ENCODE measurements at places on chromosomes 11 and 22.

DNA sequence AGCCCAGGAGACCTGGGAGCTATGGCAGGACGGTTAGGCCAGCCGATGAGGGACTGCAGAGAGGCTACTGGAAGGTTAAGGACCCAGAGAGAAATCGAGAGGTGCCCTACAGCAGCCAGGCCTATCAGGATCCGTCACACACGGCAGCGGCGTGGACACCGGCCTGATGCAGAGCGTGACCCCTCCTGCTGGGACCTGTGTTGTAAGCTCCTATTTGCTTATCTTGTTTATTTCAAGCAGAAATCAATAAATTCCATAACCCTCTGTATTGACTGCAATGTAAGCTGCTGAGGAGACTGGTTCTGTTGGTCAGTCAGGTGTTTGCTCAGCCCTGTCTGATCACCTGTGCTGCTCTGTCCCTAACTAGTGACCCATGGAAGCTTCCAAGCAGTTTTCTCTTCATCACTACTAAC, 39.9 kb downstream of the PPP2R1B start:
- DNase-seq: no peak

DNA sequence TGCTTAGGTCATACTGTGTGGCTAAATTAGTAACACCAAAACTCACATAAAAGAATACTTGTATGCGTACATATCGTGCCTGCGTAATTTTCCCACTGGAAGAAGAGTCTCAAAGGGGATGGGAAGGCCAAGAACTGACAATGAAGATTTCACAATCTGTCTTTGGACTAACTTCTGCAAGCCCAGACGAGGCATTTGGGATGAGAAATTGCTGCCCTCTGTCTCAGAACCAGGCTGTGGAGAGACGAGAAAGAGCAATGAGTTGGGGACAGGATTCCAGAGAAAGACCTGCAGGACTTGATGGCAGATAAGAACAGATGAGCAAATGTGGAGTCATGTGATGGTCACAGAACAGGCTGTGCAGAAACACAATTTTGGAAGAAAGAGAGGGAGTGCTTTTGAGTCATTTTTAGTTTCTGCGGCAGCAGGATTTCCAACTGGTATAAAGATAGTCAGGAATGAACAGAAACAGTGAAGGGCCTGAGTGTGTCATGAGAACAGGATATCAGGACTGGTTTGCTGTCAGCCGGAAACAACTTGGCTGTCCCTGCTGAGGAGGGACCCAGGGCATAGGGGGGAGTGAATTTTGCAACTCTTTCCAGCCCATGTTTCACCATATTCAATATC, 82.7 kb upstream of the CTSC start:
- no peak for DNase-seq

DNA sequence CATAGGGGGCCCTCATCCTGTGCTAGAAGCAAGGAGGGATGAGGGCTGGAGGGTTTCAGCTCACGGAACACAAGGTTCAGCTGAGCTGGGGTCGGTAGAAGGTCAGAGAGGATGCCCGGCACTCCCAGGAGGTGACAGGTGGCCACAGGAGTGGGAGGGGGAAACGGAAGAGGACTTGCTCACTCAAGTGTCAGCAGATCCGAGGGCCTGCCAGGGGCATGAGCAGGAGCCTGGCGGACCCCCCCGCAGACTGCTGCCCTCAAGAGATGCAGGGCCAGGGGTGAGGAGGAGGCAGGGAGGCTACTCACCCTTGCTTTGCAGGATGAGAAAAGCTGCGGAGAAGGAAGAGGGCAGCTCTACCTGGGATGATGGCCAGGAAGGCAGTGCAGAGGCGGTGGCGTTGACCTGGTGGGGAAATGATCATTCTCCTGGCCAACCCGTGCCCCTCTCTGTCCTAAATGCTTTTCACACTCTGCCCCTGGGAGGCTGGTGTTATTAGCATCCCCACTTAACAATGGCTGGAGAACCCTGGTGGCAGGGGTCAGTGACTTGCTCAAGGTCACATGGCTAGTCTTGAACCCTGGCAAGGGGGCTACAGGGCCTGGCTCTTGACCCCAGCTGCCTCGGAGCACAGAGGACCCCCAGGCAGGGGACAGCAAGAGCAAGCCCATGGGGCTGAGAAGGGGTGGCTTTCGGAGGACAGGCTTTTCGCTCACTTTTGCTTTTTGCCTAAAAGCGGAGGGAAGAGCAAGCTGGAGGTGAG, 30.1 kb upstream of the CSNK1E start:
- DNase-seq: no peak

DNA sequence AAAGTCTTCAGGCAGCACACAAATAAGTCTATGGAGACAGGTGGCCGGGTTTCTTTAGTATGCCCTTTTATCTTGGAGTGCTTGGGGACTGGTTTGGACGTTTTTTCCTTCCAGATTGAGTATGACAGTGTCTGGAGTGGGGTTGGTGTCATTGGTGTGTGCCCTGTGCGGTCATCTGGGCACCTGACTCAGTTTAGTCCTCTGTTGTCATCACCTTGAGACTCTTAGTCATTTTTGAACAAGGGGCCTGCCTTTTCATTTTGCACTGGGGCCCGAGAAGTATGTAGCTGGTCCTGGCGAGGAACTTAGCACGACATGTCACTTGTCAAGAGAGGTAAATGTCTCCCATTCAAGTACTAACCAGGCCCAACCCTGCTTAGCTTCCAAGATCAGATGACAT, 27.2 kb upstream of the MYO18B start:
- DNase-seq: no peak

DNA sequence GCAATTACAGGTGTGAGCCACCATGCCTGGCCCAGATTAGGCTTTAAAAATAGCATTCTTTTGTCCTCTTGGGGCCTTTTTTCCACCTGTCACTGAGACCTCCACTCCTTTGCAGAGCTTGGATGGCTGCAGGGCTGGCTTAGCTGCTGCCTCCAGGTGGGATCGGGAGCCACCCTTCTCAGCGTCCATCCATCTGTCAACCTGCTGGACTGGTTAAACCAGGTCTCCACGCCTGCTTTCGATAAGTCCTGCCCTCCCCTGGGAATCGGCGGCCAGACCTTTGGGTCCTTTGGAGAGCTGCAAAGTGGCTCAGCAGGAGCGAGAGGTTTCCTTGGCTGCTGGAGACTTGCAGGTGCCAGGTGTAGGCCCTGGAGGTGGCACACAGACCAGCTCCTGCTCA, 23.4 kb upstream of the GRAMD4 start:
- DNase-seq: no peak

- no peak for DNase-seq
Observed at GRCh38 chr22:19940536-19941364, 822 bp upstream of the COMT start.

DNA sequence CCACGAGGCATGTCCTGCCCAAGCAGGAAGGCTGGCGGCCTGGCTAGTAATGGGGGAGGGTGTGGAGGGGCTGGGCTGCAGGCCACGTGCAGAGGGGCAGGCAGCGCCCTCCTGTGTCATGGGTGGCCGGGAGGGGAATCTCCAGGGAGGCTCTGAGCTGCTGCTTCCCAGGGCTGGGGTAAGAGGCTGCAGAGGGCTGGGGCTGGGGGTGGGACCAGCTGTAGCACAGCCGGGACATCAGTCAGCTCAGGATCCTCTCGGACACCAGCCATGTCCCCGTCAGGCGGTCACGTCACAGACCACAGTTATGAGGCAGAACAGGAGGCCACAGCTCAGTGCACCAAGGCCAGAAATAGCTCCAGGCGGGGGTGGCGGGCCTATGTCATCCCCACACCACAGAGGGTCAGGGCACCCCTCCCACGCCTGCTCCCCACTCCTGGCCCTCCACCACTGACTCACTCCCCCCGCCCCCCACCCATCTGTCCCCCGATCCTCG, 21.1 kb downstream of the RTN4R start:
- DNase-seq: no peak

- DNase-seq: peak; percentile 27
Observed at GRCh38 chr11:64759722-64760719, at the start of gene PYGM. TSS of gene PYGM (minus strand) at chr11:64759974. CDS start at chr11:64759898, 76 bp downstream.

DNA sequence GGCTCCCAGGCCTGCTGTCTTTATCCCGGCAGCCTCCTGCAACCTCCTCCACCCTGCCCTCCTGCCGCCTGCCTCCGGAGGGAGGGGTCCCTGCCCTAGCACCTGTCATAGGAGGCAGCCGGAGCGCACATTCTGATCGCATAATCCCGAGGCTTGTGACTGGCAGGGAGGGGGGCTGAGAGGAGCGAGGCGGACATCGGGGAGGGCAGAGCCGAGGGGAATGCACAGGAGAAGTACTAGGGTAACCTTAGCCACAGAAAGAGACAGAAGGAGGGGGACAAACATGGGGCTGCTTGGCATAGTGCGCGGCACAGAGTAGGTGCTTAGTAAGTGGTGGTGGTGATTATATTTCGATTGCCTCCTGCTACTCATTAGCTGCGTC, 9.2 kb upstream of the ALX4 start:
- DNase-seq: no peak

DNA sequence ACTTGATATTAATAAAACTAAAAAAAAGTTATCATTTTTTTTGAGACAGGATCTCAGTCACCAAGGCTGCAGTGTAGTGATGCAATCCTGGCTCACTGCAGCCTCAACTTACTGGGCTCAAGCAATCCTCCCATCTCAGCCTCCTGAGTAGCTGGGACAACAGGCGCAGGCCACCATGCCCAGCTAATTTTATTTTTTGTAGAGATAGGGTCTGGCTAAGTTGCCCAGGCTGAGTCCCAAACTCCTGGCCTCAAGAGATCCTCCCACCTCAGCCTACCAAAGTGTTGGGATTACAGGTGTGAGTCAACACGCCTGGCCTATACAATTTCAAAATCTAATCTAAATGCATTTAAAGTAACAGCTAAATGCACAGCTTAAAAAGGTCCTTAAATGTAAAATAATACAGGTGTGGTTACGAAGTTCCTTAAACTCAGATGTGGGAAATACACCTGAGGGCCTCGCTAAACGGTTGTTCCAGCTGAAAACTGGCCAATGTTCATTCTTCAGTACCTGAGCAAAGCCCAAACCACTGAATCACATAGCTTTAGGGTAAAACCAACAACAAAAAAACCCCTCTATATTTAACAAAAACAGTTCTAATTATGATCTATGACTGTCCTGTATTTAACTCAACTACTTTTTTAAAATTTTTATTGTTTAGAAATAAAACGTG, 11.8 kb downstream of the NAP1L4 start:
- DNase-seq: no peak

DNA sequence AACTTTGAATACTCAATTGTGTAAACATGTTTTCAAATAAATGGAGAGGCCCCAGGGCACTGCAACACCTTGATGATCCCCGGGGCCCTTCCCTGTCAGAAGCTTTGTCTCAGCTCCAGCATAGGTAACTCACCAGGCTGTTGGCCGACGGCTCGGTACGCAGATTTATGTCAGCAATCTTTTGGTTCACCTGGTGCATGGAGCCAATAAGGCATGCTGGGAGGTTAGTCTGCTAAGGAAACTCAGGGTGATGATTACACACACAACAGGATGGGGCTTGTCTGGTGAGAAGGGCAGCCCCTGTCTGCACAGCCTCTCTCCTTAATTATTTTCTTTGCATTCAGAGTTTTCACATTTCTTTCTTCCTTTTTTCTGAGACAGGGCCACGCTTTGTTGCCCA, 10.8 kb downstream of the FAM227A start:
- DNase-seq: no peak

- no peak for DNase-seq
Observed at GRCh38 chr11:79503028-79503427, 62.2 kb upstream of the TENM4 start.

DNA sequence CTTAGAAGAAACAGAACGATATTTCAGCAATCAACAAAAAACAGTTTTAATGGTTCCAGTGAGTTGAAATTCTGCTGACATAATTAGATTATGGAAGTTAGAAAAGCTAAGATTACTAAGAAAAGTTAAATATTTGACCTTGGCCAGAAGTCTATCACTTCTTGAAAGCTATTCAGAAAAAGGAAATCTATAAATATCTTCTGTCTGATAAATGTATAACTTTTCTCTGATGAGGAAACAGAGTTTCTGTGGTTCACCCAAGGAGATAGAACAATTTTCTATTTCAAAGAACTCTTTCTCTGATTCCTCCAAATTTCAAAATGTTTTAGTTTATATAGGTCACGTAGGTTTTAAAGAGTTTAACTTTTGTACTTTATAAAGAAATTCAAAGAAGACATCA, 438.4 kb upstream of the CHORDC1 start:
- no peak for DNase-seq

- peak; percentile 47 for DNase-seq
Observed at GRCh38 chr11:1870721-1871466, 18.0 kb downstream of the LSP1 start.

- DNase-seq: peak; percentile 47
Observed at GRCh38 chr11:125871391-125872137, 15.9 kb upstream of the HYLS1 start.

- DNase-seq: peak; percentile 74
Observed at GRCh38 chr22:23180301-23180892, at the start of gene BCR. TSS of gene BCR (plus strand) at chr22:23180509. CDS start at chr22:23180961, 452 bp downstream.

DNA sequence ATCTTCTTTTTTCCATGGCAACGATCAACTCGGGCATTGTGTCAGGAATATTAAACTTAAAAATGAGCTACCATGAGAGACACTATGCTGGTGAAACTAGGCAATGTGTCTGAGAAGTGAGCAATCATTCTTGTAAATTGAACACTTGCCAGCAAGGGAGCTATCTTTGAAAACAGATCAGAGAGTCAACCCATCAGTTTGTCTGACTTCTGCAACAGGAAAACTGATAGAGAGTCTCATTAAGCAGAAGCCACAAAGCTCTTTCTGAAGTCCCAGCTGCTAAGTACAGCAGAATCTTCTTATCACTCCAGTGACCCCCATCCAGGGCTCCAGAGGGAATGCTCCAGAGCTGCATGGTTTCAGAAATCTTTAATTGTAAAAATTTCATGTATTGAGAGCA, 114.7 kb downstream of the MSANTD4 start:
- DNase-seq: no peak

- DNase-seq: no peak
Observed at GRCh38 chr11:100727410-100727809, 40.3 kb downstream of the ARHGAP42 start.

GRCh38 chr11:78370406-78371172, 47.0 kb downstream of the GAB2 start:
- no peak for DNase-seq

- DNase-seq: no peak
Observed at GRCh38 chr11:60711276-60711675, 11.9 kb downstream of the MS4A8 start.

DNA sequence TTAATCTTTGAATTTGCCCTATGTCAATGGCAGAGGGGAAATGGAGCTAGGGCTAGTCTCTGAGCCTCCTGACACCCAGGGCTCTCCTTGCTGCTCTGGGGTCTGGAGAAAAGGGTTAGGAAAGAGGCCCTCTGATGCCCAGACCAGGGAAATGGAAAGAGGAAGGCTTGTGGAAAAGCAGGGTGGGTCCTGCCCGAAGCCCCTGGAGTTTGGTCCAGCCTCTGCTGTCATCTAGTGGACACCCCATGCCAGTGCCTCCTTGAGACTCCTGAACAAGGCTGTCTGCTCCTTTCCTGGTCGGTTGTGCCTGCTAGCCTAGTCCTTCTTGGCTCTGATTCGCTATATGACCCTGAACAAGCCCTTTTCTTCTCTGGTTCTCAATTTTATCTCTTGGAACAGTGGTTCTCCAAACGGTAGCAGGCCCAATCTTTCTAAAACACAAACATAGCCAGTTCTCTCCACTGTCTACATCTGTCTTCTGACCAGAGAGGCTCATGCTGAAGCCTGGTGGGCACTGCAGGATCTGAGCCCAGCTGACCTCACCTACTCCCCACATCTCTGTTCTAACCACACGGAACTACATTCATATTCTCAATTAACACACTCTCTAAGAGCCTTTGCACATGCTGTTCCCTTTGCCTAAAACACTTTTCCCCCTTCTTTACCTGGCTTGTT, 8.8 kb upstream of the PLA2G3 start:
- peak; percentile 45 for DNase-seq
